HTR-8/SVneo (cell line): ENCODE measurements at places on chromosomes 3 and 15.

GRCh38 chr15:82647045-82647834, at the start of gene CPEB1:
Gene CPEB1, minus strand, starts transcription at chr15:82647363. Its CDS starts 18,904 bp downstream, at chr15:82628459.
- peak; percentile 61 for DNase-seq

- no peak for DNase-seq
Observed at GRCh38 chr3:31172336-31172735, 277.9 kb upstream of the GADL1 start.

DNA sequence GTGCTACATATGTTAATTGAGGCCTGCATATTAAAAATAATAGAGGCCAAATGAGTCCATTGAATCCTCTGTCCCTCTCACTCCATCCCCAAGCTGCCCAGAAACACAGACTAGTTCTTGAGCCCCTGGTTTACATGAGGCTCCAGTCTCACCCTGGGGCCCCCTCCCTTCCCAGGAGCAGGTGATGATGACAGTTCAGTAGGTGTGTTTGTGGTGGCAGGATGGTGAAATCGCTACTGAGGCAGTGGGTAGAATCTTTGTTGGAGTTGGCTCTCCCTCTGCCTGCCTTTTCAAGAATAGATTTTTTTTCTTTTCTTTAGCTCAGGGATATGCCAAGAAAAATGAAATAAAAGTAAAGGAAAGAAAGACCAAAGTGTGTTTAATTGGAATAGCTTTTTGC, 288.7 kb downstream of the EPHB1 start:
- no peak for DNase-seq

- DNase-seq, result no peak
Observed at GRCh38 chr15:71375934-71376333, 260.7 kb downstream of the THSD4 start.

- peak; percentile 9 for DNase-seq
Observed at GRCh38 chr3:17091910-17092582, 207.3 kb downstream of the PLCL2 start.

DNA sequence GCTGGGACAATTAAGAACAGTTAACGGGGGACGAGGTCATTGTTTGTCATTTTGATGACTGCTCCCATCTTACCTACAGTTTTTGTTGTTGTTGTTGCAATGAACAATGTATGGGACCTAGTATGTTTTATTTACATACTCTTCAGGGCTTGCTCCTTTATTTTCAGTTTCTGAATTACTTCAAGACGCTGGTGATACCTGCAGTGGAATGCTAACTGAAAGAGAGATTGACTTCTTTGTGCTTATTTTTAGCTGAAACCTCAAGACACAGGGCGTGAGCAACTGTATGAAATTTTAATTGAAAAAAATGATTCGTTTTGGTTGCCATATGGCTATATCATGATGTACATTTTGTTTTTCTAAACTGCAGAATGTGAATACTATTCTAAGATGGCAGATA, 297.9 kb downstream of the EDEM1 start:
- DNase-seq, result no peak

DNA sequence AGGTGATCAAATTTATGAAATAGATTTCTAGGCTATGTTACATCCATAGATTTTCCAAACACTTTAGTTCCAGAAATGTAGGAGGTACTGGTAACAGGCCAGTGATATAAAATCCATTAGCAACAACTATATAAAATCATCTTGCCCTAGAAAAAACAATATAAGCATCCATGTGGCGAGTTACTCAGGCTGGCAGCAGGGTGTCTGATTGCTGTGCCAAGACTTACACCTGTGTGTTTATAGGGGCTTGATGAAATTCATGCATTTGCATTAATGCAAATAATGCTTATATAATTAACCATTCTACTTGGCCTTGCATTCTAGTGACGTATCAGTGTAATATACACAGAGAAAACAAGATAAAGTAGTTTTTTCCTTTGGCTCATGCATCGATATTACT, 153.4 kb downstream of the PLCL2 start:
- no peak for DNase-seq

DNA sequence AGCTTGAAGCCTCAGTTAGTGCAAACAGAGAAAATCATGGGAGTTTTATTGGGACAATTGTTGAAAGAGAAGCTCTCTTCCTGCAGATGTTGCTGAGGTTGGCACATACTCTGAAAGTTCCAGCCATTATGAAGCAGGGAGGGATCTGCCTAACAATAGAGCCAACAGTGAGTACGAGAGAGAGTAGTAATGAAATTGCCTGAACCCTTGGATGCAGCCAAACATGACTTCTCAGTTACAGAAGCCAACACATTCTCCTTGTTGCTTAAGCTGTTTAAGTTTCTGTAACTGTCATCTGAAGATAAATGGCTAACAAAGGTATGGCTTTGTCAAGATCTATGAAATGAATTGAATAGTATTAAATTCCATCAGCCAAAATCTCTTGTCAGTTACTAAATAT, 211.0 kb upstream of the TTC14 start:
- DNase-seq, result no peak

- no peak for DNase-seq
Observed at GRCh38 chr3:184058029-184058428, 5.2 kb downstream of the HTR3C start.

- DNase-seq, result peak; percentile 64
Observed at GRCh38 chr15:48352474-48353072, 21.3 kb downstream of the DUT start.

DNA sequence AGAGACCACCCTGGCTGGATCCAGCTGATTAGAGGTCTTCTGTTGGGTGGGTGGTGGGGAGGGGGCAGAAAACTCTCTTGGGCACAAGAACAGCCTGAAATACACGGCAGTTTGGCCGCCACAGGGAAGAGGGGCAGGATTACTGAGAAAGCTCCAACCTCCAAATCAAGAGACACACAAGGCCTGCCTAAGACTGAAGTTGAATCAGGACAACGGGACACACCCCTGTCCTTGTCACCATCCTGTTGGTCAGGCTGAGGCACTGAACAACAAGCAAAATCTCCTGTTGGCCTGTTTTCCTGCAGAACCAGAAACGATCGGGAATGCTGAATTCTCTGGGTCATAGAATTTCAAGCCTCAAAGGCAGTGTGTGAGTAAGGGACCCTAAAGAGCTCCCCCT, 247.8 kb downstream of the FAM43A start:
- DNase-seq, result no peak

DNA sequence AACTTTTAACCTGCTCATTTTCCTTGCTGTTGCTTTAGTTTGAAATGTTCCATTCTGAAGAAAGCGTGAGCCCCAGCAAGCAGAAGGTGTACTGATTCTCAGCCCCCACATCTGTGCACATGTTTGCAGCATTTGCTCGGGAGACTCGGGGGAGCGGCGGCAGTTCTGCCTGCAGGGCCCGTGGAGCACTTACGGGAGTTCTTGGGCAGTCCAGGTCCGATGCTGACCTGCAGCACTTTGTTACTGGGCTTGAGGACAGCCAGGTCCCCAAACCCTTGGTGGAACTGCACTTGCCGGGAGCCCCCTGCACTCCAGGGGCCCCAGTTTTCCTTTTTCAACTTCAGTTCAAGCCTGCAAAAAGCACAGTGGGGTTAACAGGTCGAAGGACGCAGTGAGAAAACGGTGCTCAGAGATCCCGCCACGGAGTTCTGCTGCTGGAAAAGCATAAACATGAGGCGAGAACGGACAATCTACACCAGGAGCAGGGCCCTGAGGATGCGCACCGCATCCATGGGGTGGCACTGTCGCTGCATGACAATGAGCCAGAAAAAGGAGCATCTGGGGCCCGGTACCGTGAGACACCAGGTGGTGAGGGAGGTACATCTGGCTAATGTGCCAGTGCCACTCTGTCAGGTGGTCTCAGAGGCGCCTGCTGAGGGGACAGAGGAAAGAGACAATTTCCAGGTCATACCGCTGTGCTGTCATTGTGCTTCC, 45.6 kb upstream of the LDHAL6B start:
- no peak for DNase-seq

DNA sequence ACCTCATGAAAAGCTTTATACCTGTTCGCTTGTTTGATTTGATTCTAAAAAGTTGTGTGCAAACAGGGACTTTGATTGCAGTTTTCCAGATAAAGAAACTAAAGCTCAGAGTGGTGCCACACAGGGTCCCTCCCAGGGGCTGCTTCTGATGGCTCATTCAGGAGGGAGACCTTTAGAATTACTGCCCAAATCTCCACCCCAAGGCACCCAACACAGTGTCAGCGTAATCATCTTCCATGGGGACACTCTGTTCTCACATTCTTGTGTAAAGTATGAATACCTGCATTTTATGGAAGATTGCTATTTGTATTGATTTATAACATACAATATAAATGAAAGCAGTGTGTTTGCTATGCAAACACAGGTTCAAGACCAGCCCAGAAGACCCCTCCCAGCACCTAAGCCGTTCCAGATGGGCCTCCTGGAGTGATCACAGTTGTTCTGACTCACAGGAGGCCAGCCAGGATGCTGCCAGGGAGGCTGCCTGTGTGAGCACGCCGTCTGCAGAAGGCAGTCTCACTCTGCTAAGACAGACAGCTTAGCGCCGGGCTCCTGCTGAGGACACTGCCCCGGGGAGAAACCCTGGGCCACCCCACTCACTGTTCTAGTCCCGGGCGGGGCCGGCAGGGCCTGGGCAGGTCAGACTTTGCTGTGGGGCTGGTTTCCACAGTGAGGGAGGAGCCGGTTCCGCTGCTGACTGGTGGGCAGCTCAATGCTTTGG, 185.6 kb downstream of the FAM43A start:
- DNase-seq, result peak; percentile 86

- no peak for DNase-seq
Observed at GRCh38 chr3:6099458-6100075, 761.3 kb upstream of the GRM7 start.

GRCh38 chr15:97652700-97653167, 307.8 kb upstream of the ARRDC4 start:
- no peak for DNase-seq

DNA sequence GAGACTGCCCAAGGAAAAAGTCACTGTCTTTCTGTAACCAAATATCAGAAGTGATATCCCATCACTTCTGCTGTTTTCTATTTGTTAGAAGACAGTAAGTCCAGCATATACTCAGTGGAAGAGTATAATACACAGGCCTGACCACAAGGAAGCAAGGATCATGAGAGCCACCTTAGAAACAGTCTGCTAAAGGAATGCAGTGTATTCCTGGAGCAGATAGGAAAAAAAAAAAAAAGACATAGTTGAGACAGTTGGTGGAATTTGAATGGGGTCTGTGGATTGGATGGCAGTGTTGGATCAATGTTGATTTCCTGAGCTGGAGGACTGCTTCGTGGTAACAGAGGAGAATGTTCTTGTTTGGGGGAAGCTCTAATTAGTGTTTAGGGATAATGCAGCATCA, 26.5 kb upstream of the FBXL2 start:
- DNase-seq, result no peak

- DNase-seq, result no peak
Observed at GRCh38 chr15:55628369-55628730, 40.2 kb upstream of the PYGO1 start.

DNA sequence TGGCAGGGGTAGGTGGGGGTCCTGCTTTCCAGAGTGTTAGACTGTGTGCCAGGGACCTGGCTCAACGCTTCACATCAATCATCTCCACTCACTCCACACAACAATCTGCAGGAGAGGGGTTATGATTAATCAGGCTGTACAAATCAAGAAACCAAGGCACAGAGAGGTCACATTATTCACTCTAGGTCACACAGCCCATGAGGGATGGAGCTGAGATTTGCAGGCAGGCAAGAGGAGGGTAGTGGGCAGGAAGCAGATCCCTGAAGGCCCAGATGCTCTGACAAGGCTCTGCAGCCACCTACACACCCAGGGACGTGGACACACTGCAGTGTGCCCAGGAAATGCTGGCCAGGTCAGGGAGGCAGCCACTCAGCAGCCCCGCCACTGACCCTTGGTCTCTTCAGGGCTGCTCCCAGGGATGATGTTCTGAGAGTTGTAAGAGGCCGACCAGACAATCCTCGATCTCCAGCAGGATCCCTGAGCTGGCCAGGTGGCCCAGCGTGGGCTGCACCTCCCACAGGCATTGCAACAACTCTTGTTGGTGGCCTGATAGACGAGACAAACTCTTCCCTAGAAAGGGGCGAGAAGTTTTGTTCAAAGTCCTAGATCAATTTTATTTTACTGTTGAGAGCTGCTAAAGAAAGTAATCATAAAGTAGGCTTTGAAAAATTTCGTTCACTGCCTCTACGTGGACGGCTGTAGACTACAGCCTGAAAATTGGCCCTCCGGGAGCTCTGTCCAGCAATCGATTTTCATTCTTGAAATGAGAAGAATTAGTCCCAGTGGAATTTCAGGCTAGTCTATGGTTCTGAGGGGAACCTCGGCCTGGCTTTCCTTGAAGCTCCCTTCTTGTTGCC, 4.2 kb upstream of the SLC6A6 start:
- DNase-seq, result no peak

GRCh38 chr15:61501815-61502389, 272.8 kb upstream of the RORA start:
- DNase-seq, result no peak

GRCh38 chr3:65172209-65172608, 484.4 kb upstream of the ADAMTS9 start:
- DNase-seq, result no peak

- DNase-seq, result no peak
Observed at GRCh38 chr3:148790370-148790769, 37.2 kb upstream of the CPB1 start.

GRCh38 chr3:32872487-32873382, 54.9 kb downstream of the TRIM71 start:
- DNase-seq, result no peak
